ENCODE measurements at places on chromosomes 5 and 9.

DNA sequence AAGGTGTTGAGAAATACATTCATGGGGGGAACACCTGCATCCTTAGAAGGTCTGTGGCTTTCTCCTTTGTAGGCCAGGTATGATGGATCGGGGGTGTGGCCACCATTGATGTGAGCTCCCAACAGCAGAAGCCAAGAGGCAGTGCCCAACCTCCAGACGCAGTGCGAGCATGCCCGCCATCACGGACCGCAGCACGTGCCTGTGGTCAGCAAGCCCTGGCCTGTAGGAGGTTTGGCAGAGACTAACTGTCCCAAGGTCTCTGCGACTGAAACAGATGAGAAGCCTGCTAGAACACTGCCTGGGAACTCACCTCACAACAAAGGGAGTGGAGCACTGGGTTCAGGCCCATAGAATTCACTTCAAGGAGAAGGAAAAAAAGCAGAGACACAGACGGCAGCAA lies 31.9 kb upstream of the ZNF354A start:
- no peak for DNase-seq

DNA sequence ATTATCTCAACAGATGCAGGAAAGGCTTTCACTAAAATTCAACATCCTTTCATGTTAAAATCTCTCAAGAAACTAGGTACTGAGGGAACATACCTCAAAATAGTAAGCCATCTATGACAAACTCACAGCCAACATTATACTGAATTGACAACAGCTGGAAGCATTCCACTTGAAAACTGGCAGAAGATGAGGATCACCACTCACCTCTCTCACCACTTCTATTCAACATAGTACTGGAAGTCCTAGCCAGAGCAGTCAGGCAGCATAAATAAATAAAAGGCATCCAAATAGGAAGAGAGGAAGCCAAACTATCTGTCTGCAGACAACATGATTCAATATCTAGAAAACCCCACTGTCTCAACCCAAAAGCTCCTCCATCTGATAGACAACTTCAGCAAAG lies 203.6 kb upstream of the GRAMD2B start:
- no peak for DNase-seq

DNA sequence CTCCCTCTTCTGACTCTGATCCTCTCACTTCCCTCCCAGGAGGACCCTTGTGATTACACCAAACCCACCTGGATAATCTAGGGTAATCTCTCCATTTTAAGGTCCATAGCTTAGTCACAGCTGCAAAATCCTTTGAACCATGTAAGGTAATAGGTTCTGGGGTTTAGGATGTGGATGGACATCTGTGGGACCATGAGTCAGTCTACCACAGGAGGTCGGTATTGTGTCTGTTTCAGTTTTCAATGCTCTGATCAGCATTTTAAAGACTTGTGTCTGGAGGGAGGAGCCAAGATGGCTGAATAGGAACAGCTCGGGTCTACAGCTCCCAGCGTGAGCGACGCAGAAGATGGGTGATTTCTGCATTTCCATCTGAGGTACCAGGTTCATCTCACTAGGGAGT lies 112.6 kb downstream of the CAVIN4 start:
- DNase-seq: no peak

GRCh38 chr5:169268019-169268418 lies 32.9 kb downstream of the SLIT3 start:
- DNase-seq: no peak

DNA sequence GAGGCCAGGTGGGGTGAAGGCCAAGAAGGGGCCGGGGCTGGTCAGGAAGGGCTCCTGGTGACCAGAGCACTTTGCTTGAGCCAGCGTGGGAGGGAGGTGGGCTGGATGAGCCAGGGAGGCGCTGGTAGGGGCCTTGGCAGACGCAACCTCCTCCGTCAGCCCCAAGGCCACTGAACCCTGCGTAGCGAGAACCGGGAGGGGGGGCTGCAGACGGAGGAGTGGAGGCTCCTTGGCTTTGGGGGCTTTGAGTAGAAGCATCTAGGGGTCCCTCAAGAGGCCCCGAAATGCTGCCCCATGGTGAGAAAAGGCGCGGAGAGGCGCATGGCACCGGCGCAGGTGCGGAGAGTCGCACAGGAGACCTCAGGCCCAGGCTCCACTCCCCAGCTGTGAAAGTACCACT lies 1888.0 kb upstream of the CDH9 start:
- DNase-seq: no peak

DNA sequence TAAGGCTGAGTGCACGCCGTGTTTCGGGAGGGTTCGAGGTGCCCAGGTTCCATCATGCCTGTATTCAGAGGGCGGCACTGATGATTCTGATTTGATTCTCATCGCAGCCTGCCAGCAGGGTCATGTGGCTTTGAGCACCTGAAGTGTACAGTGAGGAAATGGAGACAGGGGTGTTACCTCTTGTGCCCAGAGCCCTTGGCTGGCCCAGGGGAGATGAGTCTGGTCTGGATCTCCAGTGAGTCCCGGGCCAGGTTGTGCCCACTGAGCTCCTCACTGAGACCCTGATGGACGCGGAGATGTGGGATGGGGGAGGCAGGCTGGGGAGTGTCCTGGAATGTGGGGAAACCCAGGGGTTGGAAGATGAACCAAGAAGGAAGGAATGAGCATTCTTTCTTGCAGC lies 54.7 kb downstream of the GADD45G start:
- DNase-seq: no peak

GRCh38 chr5:135356522-135357318 lies 42.3 kb downstream of the MACROH2A1 start:
- DNase-seq: no peak

- no peak for DNase-seq
Observed at GRCh38 chr5:82265047-82265446, 13.1 kb downstream of the RPS23 start.

DNA sequence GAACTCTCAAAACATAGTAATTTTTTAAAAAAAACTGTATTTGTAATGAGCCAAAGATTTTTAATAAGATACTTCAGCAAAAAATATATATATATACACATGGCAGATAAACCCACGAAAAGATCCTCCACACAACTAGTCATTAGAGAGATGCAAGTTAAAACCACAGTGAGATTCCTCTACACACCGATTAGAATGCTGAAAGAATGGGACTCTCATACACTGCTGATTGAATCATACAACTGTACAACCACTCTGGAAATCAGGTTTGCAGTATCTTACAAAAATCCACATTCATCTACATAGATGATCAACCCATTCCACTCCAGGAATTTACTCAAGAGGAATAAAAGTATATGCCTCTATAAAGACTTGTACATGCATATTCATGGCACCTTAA lies 43.7 kb downstream of the RASEF start:
- DNase-seq: no peak

DNA sequence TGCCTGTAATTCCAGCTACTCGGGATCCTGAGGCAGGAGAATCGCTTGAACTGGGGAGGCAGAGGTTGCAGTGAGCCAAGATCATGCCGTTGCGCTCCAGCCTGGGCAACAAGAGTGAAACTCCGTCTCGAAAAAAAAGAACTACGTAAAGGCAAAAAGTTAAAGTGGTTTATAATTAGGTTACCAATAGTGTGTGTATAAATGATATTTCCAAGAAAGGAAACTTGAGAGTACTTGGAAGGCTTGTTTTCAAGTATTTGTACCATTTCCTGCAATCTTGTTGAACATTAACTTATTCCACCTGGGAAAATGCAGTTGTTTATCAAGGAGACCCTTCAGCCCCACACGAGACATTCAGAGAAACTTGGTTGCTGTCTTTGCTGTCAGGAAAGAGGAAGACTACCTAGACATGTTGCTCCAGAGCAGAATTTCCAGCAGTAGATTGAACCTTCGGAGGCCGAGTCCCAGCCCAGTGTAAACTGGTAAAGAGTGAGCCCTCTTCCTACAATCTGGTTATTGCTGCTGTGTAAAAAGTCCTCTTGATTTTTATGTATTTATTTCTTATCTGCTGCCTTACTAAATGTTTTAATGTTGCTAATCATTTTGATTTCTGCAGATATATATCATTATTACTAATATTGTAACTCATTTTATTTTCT lies 30.1 kb downstream of the STXBP1 start:
- DNase-seq: no peak

GRCh38 chr5:170155771-170156170 lies 50.1 kb downstream of the FOXI1 start:
- DNase-seq: no peak

- DNase-seq: no peak
Observed at GRCh38 chr9:111298111-111298510, 31.9 kb downstream of the OR2K2 start.

GRCh38 chr5:37207802-37208201 lies 41.4 kb downstream of the CPLANE1 start:
- no peak for DNase-seq

DNA sequence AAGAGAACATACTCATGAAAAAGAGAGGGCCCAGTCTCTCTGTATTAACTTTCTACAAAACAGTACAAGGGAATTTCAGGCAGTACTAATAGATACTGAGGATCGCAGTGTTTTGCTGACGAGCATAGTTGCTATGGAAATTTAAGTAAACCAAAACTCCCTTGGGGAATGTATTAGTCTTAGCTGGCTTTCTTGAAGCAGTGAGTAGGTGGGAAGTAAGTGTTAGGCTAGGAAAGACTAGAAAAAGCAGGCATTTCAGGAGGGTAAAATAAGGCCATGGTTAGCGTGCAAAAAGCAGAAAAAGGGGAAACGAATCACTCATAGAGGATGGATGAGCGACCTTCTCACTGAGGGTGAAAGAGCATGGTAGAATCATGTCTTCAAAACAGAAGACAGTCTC lies 84.3 kb upstream of the ACTBL2 start:
- DNase-seq: no peak

- DNase-seq: no peak
Observed at GRCh38 chr5:59423021-59423420, 470.5 kb downstream of the PDE4D start.

- DNase-seq: no peak
Observed at GRCh38 chr9:137192859-137193258, 4.4 kb downstream of the SSNA1 start.

GRCh38 chr5:102891175-102891574 lies 136.1 kb downstream of the PAM start:
- DNase-seq: no peak

GRCh38 chr9:96655198-96655851 lies at the start of gene PRXL2C:
Gene PRXL2C (minus strand): TSS chr9:96655317. CDS start chr9:96655281, 36 bp downstream.
- DNase-seq: peak; percentile 88

DNA sequence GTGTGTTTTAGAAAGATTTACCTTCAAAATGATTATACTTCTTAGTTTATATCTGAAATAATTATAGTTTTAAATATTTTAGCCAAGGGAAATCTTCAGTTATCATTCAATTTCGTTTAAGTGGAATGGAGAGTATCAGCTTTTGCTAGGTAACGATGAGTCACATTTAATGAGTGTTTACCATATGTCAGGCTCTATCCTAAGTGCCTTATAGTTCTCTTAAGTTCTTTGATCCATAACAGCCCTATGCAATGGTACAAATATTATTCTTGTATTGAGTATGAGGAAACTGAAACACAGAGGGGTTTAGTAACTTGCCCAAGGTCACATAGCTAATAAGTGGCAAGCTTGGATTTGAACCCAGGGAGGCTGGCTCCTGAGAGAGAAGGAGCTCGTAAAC lies 37.5 kb upstream of the SHB start:
- DNase-seq: no peak

DNA sequence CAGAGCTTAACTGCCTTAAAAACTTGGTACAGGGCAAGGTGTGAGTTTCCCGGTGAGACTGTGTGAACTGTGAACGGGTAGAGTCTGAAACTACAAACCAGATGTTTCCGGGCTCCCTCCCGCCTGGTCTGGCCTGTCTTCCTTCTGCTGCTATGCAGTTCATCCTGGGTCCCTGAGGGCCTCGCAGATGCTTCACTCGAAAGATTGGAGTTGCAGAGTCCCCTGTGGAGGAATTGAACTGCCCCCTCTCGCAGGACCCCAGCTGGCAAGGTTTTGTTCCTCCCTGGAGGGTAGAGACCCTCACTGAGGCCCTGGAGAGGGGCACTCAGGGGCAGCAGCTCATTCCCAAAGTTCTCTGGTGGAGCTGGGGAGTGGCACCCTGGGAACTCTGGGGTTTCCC lies 533 bp downstream of the DCANP1 start:
- no peak for DNase-seq

- no peak for DNase-seq
Observed at GRCh38 chr5:173016598-173017046, 33.1 kb downstream of the ATP6V0E1 start.

GRCh38 chr5:38404667-38405276 lies 146.4 kb downstream of the EGFLAM start:
- no peak for DNase-seq

- DNase-seq: no peak
Observed at GRCh38 chr9:113289091-113289490, 13.6 kb downstream of the PRPF4 start.

All from CD4-positive, alpha-beta memory T cell (primary cell).